NCI-H524 treated with DMSO at 0.1 percent for 48 hours (cell line): ENCODE measurements at places on chromosomes 5 and 9.

GRCh38 chr5:156182174-156182967 is 144.6 kb upstream of the SGCD start:
- no peak for DNase-seq

DNA sequence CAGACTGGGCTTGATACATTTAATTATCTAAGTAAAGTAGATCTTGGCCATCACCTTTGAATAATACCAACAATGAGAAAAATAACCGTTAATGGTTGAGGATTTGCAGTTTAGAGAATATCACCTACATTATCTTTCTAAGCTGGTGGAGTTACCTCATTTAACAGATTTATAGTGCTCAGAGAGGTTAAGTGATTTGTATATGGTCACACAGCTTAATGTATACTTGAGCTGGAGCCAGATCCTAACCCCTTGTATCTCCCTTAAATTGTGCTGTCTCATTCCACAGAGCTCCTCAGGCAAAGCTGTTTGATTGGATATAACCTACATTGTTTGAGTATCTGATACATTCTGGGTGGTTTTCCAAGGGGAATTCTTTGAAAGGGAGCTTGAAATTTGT is 57.8 kb downstream of the INSYN2B start:
- DNase-seq = no peak

DNA sequence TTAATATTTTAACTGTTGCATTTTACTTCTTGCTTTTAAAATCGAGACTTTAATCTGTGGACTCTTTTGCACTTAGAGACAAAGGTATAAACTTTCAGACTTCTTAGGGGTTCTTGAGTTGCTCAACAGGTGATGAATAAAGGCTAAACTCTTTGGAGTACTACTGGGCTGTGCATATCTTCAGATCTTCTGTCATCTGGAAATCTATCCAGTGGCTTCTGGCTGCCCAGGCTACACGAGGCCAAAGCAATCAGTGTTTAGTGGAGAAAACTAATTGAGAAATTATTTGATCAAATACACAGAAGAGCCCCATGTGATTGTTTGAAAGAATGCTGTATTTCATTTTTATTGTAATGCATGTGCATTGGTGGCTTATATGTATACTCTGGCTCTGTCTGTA is 146.1 kb downstream of the PBX3 start:
- DNase-seq = no peak

- DNase-seq = no peak
Measured at GRCh38 chr9:120435091-120435490, 144.9 kb downstream of the CDK5RAP2 start.

GRCh38 chr9:78234810-78235209 is 1.1 kb upstream of the CEP78 start:
- no peak for DNase-seq
